ENCODE measurements at places on chromosomes 2 and 18.
A peak's percentile ranks its signal among the peaks of the same experiment; 100 is the strongest.

DNA sequence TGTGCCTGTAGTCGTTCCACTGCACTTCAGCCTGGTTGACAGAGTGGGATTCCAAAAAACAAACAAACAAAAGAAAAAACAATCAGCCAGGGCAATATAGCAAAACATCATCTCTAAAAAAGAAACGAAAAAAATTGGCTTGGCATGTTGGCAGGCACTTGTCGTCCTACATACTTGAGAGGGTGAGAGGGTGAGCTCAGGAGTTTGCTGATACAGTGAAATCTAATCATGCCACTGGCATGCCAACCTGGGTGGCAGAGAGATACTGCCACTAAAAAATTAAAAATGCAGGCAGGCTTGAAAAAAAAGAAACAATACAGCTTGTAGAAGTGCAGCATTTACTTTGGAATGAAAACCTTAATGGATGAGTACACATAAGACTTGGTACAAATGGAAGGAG is 282.9 kb upstream of the RGPD4 start:
- DNase-seq, result no peak

DNA sequence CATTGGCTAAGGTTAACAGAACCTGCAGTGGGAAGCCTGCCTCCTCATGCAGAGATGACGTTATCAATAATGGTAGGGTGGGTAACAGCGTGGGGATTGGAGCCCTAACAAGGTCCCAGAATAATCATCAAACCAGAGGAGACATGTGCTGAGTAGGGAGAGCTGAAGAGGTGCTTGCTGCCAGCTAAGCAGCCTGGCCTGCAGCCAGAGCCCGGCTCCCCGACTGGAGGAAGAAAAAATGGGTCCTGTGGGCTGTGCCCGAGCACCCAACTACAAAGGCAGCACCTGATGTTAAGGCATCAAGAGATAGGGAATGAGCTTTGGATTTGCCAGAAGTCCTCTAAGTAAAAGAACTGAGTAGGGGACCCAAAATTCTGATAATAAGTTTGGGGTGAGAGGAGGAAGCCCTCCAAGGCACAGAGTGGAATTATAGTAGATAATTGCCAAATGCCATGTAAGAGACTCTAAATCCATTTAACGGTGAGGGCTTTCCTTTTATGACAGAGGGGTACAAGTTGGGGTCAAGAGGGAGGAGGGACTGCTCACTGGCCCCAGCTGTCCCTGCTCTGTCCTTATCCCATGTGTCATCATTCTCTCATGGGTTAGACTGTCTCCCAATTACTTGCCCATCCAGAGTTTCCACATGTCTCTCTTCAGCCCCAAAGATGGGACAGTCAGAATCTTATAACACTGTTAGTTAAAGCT is 156.1 kb downstream of the ANTXR1 start:
- no peak for DNase-seq

- DNase-seq, result no peak
Measured at GRCh38 chr2:100130595-100131391, 11.6 kb downstream of the AFF3 start.

GRCh38 chr2:219261024-219261855 is 7.5 kb upstream of the TUBA4A start:
- DNase-seq, result no peak

- DNase-seq, result no peak
Measured at GRCh38 chr18:1774261-1774660, 797.0 kb downstream of the METTL4 start.

GRCh38 chr2:20169796-20170703 is 54.9 kb downstream of the SDC1 start:
- no peak for DNase-seq

- no peak for DNase-seq
Measured at GRCh38 chr18:78984941-78985784, 5.5 kb downstream of the SALL3 start.

DNA sequence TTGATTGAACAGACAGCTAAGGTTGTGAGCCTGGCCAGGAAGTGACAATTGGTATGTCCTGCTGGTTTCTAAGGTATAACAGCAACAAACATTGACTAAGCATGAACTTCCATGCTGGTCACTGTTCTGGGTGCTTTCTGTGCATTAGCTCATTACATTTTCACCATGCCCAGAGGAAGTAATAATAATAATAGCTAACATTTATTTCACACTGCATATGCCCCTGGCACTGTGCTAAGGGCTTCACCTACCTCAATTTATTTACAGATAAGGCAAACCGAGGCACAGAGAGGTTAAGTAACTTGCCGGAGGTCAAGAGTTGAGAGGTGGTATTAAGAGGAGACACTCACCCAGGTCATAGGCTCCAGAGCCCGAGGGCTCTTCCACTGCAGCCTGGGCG is 113.6 kb downstream of the PDCL3 start:
- no peak for DNase-seq

GRCh38 chr2:206176901-206177300 is 17.2 kb downstream of the EEF1B2 start:
- no peak for DNase-seq

- DNase-seq, result no peak
Measured at GRCh38 chr2:117825437-117825836, 10.9 kb downstream of the DDX18 start.

- no peak for DNase-seq
Measured at GRCh38 chr18:39244242-39244641, 1678.6 kb upstream of the CELF4 start.

GRCh38 chr2:113316085-113316484 is 37.4 kb upstream of the PAX8 start:
- no peak for DNase-seq

GRCh38 chr2:64932371-64933216 is 56.6 kb upstream of the SLC1A4 start:
- DNase-seq, result peak; percentile 18

GRCh38 chr2:71505086-71505769 is 51.9 kb downstream of the DYSF start:
- peak; percentile 56 for DNase-seq

GRCh38 chr18:22689712-22690111 is 243.4 kb upstream of the RBBP8 start:
- DNase-seq, result no peak

- DNase-seq, result no peak
Measured at GRCh38 chr2:224472827-224473226, 70.9 kb upstream of the FAM124B start.

GRCh38 chr2:240482141-240482540 is 46.7 kb downstream of the GPC1 start:
- no peak for DNase-seq
